ENCODE measurements at places on chromosomes 12 and 14. TPM values are rescaled to one million over a fixed set of nuclear protein-coding genes. Genes with fewer than 3 reads are reported as not detected.
A peak's percentile ranks its signal among the peaks of the same experiment; 100 is the strongest.

DNA sequence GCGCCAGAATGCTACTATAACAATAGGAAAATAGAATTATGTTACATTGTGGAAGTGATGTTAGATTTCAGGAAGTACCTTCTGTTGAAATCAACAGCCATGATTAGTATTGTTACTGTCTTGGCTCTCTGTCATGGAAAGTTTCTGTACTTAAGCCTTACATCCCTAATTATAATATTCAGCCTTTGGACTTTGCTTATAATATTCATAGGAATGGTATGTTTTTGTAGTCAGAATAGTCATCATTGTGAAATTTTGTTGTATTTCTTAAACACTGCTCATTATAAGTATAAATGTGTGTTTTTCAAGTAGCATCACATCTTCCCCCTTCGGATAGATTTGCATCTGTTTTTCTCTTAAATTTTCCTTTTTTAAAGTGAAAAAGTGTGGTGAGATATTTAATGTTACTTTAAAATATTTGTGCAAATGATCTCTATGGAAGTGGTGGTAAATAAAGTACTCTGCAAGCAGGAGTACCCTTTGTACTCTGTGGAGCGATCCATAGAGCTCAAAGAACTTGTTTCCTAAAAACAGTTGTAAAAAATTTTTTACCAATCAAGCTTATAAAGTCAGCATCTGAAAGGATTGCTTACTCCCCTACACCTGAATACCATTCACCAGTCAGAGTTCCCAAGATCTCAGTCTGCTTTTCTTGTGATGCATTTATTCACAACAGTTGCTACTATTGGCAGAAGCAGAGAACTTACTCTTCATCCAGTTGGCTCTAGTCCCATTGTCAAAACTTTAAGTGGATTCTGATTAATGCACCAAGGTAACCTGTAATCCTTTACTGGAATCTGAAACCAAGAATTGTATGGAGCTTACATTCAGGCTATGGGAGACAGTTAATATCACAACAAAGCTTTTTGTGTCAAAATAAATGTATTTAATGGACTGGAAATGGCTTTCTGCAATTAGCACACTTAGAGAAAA lies 87.8 kb downstream of the RIC8B start:
- H3K36me3 ChIP-seq, result no peaks in the 10 kb centered on the region
- H3K4me3 ChIP-seq, result no peak overlapping the region
- no peaks in the 10 kb centered on the region for H3K4me1 ChIP-seq
- no peak for DNase-seq

DNA sequence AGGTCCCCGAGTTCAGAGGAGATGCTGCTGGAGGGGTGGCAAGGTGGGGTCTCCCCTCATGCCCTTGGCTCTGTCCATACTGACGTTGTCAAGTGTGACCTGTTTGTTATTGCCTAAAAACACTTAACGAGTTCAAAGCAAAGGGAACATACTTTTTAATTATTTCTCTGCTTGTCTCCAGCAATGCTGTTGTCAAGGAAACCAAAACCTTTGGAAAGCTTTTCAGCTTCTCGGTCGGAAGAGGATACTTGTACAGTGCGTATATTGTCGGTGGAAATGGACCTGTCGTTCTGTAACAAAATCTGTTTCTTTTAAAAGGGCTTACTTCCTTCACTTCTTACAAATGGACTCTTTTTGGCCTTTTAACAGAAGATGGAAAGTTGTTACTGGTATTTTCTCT lies 73.9 kb downstream of the SLC25A47 start:
- DNase-seq, result no peak
- H3K27me3 ChIP-seq, result no peaks in the 10 kb centered on the region
- peaks cover 11% of the 10 kb centered on the region for H3K4me1 ChIP-seq

GRCh38 chr12:106633451-106633823 lies 50.6 kb downstream of the RFX4 start:
- no peak overlapping the region for H3K27ac ChIP-seq
- DNase-seq, result no peak
- no peak overlapping the region for H3K4me3 ChIP-seq
- H3K4me1 ChIP-seq, result no peaks in the 10 kb centered on the region

DNA sequence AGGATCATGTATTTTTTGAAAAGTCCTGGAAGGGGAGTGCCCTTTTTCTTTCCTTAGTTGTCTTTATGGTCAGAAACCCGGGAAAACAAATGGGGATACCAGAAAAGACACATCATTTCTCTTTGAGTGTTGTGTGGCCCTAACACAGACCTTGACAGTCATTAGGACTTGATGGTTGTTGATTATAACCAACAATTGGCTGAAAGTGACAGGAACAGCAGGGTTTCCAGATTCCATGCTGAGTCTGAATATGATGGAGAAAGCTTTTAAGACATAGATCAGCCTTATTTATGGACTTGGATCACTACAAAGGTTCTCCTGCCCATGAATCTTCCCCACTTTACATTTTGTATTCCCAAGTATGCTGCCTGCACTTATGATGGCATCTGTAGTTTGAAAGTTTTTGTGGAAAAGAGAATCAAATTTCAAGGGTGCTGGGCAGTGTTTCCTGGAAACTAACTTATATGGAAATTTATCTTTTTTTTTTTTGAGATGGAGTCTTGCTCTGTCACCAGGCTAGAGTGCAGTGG lies 30.4 kb downstream of the POLR3B start:
- H3K27me3 ChIP-seq, result no peaks in the 10 kb centered on the region
- no peak overlapping the region for H3K27ac ChIP-seq
- H3K4me3 ChIP-seq, result no peak overlapping the region
- no peak for DNase-seq

DNA sequence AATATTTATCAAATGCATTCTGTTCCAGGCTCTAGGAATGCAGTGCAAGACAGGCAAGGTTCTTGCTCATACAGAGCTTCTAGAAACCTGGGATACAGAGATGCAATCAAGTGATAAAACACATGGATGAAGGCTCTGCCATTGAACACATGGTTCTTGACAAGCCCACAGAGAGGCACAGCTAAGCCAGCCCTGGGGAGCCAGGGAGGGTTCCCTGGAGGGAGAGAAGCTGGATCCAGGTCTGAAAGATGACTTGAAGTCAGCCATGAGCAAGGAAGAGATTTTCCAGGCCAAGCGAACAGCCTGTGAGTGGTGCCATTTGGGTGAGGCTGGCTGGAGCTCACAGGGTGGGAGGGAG lies 66.2 kb downstream of the IRF2BPL start:
- H3K4me3 ChIP-seq, result peak overlapping the region; percentile 17
- peaks cover 16% of the 10 kb centered on the region for H3K4me1 ChIP-seq
- no peaks in the 10 kb centered on the region for H3K36me3 ChIP-seq
- peak overlapping the region; percentile 82 for H3K27ac ChIP-seq

DNA sequence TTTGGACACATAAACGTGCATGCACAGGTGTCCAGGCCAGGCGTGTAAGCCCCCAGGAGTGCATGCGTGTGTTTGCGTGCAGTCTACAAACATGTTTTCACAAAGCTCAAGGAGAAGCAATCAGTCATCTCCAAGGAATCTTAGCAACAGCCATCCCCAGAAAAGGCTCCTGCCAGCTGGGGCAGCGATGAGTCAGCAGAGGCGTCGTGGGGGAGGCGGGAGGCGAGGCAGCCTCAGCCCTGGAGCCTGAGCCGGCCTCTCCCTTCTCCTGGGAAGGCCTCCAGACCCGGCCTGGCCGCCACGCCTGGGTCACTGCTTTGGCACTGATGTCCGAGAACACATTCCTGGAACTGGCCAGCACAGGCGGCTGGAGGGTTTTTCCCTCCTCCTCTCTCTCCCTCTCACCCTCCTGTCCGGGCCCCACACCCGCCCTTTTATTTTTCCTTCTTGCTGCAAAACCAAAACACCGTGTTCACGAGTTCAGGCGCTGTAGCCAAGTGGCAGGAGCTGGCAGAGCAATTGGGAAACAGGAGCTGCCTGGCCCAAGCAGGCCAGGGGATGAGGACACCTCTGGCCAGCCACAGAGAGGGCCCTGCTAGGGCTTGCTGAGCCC lies 92.7 kb downstream of the LRRC74A start:
- peak; percentile 91 for DNase-seq
- H3K36me3 ChIP-seq, result no peaks in the 10 kb centered on the region
- no peak overlapping the region for H3K4me3 ChIP-seq
- H3K27ac ChIP-seq, result peak overlapping the region; percentile 82
- H3K27me3 ChIP-seq, result no peaks in the 10 kb centered on the region

DNA sequence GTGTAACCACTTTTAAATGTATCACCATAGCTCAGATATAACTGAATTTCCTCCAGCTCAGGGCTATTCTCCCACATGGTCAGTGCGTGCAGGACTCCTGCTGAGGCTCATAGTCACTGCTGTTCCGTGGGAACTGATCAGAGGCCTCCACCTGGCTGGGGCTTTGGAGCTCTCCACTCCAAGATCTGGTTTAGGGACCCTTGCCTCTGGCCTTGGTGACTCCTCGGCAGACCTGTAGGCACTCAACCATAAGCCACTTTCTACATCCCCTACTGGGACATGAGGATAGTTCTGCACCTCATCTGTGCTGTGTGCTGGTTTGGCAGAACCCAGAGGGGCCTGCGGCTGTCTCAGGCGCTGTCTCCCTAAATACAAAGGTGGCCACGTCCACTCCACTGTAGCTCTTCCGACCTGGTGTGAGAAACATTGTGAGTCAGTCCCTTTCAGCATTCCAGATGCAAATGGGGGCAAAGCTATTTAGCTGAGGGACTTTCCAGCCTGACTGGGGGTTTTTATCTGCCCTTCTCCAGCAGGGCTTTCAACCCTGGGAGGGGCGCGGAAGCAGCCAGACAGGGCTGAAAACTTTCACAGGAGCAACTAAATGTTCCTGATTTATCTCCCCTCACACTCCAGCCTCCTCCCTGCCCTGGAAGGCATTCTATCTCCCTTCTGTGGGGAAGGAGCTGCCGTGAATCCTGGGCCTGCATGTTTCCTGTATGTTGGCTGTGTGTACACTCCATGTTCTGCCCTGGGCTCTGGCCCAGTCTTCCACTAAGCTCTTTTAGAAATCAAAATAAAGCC lies 218.3 kb upstream of the DAAM1 start:
- no peak overlapping the region for H3K4me3 ChIP-seq
- no peaks in the 10 kb centered on the region for H3K27me3 ChIP-seq
- H3K27ac ChIP-seq, result no peak overlapping the region
- no peaks in the 10 kb centered on the region for H3K4me1 ChIP-seq
- no peak for DNase-seq

DNA sequence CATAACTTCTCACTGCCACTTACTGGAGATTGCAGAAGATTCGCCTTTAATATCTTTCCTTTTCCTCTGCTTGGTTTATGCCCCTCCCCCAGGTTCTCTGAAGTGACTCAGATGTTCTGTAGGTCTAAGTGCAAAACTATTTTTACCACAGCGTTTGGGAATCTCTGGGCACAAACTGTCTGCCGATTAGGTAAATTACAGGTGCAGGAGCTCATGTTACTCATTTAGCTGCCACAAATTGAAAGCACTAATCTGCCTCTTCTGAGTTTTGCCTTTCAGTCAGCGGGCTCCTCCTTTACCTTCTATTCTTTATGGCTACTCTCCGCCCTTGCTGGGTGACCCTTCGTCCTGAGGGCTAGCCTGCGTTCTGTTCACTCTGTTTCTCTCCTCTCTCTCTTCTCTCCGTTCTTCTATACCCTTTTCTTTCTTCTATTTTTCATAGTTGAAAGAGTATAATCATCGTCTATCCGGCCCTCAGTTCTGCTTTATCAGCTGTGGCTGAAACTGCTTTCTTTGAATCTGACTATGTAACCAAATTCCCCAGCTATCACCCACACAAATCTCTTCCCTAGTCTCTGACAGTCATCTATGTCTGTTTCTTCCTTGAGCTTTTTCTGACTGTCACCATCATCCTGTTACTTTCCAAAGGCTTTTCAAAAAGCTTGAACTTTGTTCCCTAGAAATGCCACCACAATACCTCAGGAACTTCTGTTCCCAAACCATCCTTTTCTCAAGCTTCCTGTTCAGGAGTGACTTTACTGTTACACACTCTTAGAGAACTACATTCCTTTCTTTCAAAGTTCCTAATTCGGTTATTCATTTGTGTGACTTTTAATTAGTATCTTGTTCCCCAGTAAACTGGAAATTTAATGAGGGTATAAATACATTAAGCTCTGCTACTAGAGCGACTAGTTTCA lies 4.3 kb upstream of the MYF6 start:
- no peak overlapping the region for H3K27ac ChIP-seq
- no peak for DNase-seq
- H3K36me3 ChIP-seq, result no peaks in the 10 kb centered on the region
- no peaks in the 10 kb centered on the region for H3K27me3 ChIP-seq

- H3K27me3 ChIP-seq, result no peaks in the 10 kb centered on the region
- no peaks in the 10 kb centered on the region for H3K36me3 ChIP-seq
- H3K27ac ChIP-seq, result peak within 1 kb of the TSS; percentile 50
Measured at GRCh38 chr12:123533672-123534643, at the start of gene RILPL1. Gene RILPL1 (minus strand): TSS chr12:123533719. CDS start chr12:123533482, 237 bp downstream.

DNA sequence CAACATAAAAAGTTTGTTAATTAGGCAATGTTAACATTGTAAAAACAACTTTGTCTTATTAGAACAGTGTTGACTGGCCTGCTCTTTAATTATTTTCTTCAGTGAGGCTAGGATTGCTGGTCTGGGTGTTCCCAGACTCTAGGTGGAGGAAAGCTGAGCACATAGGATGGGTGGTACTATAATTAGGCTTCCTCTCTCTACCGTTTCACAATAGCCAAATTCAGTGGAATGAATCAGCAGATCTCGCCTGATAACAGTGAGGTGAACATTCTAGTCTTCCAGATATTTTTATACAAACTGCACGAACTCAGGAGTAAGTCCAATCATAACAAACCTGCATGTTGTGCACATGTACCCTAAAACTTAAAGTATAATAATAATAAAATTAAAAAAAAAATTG lies 11.9 kb downstream of the PTGDR start:
- no peaks in the 10 kb centered on the region for H3K36me3 ChIP-seq
- no peak overlapping the region for H3K27ac ChIP-seq
- DNase-seq, result no peak
- no peak overlapping the region for H3K4me3 ChIP-seq

DNA sequence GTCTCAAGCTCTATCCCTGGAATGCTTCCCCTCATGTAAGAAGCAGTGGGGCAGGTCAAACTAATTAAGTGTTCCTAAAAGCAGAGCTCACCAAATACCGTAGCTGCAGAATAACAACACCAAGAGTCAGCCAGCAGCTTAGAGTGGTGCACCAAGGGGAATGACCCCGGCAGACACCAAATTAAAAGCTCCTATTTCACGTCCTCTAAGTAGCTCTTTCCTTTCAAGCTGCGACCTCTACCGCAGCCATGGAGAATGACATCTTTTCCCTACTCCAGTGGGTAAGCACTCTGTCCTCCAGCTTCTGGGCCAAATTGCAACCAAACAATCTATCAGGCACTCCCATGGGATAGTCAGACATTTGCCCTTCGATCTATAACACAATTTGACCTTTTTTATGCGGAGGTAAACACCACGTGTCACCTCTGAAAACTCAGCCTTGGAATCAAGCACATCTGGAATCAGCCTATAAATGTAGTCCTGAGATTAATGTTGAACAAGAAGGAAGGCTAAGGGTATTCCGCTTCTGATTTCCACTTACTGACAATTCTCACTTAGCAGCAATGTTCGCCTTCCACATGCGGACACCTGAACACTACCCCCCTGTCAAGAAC lies 67.6 kb upstream of the CDKN3 start:
- H3K27me3 ChIP-seq, result no peaks in the 10 kb centered on the region
- H3K4me1 ChIP-seq, result no peaks in the 10 kb centered on the region
- H3K27ac ChIP-seq, result no peak overlapping the region

- H3K27ac ChIP-seq, result no peak overlapping the region
- H3K27me3 ChIP-seq, result no peaks in the 10 kb centered on the region
- no peak overlapping the region for H3K4me3 ChIP-seq
Measured at GRCh38 chr14:53881161-53881871, 75.3 kb downstream of the BMP4 start.

APOF gene
- total RNA-seq, result not detected

SCNN1A gene
- 188 TPM for total RNA-seq

BCL2L2 gene
- 26.2 TPM for total RNA-seq

KRT79 gene
- not detected for total RNA-seq

All from colonic mucosa (tissue), 4 donors.